Right ventricle myocardium inferior (tissue), 1 donor: ENCODE measurements at places on chromosomes 6 and 20. TPM values are rescaled to one million over a fixed set of nuclear protein-coding genes. Genes with fewer than 3 reads are reported as not detected.

The OR2J3 gene
- total RNA-seq, result not detected

The DSP gene
- 305 TPM for total RNA-seq

The LKAAEAR1 gene
- total RNA-seq, result not detected

The MYLK2 gene
- 0.35 TPM for total RNA-seq
